Activated naive CD8-positive, alpha-beta T cell treated with anti-CD3 and anti-CD28 coated beads for 36 hours (primary cell): ENCODE measurements at places on chromosomes 1 and 21. TPM values are rescaled to one million over a fixed set of nuclear protein-coding genes. Genes with fewer than 3 reads are reported as not detected.

Gene PEA15
- 57.4 TPM for total RNA-seq

Gene TGFB2
- total RNA-seq = 0.04 TPM

Gene TFF3
- not detected for total RNA-seq

GRCh38 chr1:179229214-179230140 is at the start of gene ABL2:
TSS of gene ABL2 (minus strand) at chr1:179229677. CDS start at chr1:179229397, 280 bp downstream.
- H3K36me3 ChIP-seq = peaks cover 7% of the 10 kb centered on the region
- peak within 1 kb of the TSS; percentile 90 for H3K4me3 ChIP-seq
- peaks cover 33% of the 10 kb centered on the region for H3K4me1 ChIP-seq
- DNase-seq = peak; percentile 55
- no peaks in the 10 kb centered on the region for H3K27me3 ChIP-seq

DNA sequence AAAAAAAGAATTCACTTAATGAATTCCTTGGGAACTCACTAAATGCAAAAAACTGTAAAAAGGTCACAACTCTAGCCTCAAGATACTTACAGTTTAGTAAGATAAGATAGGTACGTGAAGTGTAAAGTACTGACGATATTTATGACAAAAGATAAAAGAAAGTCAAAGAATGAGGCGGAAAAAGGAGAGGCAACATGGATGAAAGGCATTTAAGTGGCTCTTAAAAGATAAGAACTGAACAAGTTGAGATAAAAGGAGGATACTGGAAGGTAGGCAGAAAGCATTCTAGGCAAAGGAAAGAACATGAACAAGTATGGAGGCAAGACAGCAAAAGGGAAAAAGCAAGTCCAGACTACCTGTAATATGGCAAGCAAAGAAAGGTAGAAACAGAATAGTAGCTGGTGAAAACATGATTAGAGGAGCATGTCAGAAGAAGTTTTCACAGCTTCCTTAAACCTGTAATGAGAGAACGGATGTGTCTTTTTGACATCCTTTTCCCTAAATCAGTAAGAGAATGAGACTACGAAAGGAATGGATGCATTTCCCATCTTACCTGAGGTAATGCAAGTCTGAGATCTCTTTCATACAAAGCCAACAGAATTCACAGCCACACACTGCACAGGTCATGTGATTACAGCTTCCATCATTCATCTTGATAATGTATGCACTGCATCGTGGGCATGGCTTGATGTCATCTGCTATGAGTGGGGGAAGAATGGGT is 16.8 kb downstream of the RNF19B start:
- H3K4me3 ChIP-seq = no peak overlapping the region
- DNase-seq = no peak
- H3K4me1 ChIP-seq = peaks cover 7% of the 10 kb centered on the region
- no peak overlapping the region for H3K27ac ChIP-seq
- H3K27me3 ChIP-seq = no peaks in the 10 kb centered on the region
- H3K36me3 ChIP-seq = peaks cover 25% of the 10 kb centered on the region

- H3K4me3 ChIP-seq = no peak overlapping the region
- H3K27ac ChIP-seq = no peak overlapping the region
- H3K4me1 ChIP-seq = peaks cover 6% of the 10 kb centered on the region
- H3K27me3 ChIP-seq = peaks cover 44% of the 10 kb centered on the region
- no peak for DNase-seq
These were observed 3.1 kb upstream of the VWA1 start for GRCh38 chr1:1432274-1432950.

GRCh38 chr1:110019770-110020169 is 14.7 kb upstream of the STRIP1 start:
- H3K36me3 ChIP-seq = peaks cover 19% of the 10 kb centered on the region
- no peaks in the 10 kb centered on the region for H3K27me3 ChIP-seq

DNA sequence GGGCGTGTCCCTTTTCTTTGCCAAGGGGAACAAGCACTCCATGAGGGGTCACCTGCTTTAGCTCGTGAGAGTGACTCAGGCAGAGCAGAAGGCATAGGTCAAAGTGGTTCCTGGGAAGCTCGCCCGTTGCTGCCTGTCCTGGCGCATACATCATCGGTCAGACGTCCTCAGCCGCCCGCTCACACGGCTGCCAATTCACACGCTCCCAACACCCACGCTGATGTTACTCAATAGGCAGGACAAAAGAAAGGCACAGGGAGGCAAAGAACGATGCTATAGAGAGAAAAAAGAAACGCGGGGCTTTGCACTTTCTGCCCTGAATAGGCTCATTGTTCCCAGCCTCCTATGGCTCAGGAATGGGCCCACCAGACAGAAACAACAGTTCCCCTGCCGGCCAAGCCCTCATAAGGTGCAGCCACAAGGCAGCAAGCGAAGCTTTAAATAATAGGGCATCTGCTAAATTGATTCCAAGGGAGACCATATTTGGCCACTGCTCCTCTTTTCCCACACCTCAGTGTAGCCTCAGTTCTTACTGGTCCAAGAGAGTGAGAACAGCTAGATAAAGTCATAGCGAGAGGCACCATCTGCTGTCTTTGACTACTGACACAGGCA is 38.7 kb downstream of the VTCN1 start:
- H3K27me3 ChIP-seq = peaks cover 4% of the 10 kb centered on the region

GRCh38 chr1:7744882-7745281 is 26.2 kb upstream of the VAMP3 start:
- no peak for DNase-seq

DNA sequence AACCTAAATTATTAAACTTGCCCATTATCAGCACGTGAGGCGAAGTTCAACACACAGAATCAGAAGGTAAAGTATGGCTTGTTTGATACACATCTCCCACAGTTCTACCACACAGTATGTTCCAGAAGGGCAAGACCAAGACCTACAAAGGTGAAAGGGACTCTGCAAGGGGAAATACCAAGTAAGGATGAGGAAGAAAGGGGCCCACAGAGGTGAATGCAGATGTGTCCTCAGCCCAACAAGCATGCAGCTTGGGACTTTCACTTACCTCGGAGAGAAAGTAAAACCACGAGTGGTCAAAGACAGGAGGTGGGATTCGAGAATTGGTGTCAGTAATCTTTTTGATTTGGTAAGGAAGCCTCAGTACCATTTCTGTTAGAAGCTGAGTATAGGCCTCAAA is 85.8 kb downstream of the UBR4 start:
- H3K36me3 ChIP-seq = peaks cover 48% of the 10 kb centered on the region
- peaks cover 21% of the 10 kb centered on the region for H3K4me1 ChIP-seq
- H3K4me3 ChIP-seq = no peak overlapping the region
- DNase-seq = peak; percentile 11
- H3K27ac ChIP-seq = peak overlapping the region; percentile 65
- H3K27me3 ChIP-seq = no peaks in the 10 kb centered on the region

DNA sequence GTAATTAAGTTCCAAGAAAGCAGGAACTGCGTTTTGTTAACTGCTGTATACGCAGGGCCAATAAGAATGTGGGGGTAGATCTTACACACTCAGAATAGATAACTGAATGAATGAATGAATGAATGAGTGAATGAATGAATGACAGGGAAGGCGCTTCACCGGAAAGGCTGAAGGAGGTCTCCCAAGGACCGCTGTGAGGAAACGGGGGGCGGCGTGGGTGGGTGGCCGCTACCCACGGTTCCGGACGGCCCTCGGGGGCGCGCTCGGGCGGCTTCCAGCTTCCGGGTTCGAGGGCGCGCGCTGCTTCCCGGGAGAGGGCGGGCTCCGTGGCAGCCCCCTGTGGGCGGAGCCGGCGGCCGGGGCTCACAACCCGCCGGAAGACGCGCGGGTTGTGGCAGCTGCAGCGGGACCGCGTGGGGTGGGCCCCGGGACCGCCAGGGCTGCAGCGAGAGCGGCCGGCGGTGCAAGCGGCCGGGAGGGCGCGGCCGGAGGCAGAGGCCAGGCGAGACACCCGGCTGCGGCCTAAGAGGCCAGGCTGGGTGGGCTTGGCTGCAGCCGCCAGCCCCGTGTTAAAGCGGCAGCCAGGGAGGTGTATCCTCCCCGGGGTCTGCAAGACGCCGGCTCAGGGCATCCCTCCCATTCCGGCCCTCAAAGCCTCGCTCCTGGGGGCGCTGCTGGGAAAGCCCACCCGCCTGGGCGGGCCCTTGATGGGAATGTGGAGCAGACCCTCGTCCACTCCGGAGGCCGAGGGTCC is at the start of gene ZFP69:
ZFP69 (plus strand) TSS at position 367 of the 754 bp plus-strand sequence. CDS start 2,072 bp downstream, outside the sequence.
- no peaks in the 10 kb centered on the region for H3K27me3 ChIP-seq
- peaks cover 50% of the 10 kb centered on the region for H3K36me3 ChIP-seq
- DNase-seq = peak; percentile 82
- H3K27ac ChIP-seq = peak within 1 kb of the TSS; percentile 71

DNA sequence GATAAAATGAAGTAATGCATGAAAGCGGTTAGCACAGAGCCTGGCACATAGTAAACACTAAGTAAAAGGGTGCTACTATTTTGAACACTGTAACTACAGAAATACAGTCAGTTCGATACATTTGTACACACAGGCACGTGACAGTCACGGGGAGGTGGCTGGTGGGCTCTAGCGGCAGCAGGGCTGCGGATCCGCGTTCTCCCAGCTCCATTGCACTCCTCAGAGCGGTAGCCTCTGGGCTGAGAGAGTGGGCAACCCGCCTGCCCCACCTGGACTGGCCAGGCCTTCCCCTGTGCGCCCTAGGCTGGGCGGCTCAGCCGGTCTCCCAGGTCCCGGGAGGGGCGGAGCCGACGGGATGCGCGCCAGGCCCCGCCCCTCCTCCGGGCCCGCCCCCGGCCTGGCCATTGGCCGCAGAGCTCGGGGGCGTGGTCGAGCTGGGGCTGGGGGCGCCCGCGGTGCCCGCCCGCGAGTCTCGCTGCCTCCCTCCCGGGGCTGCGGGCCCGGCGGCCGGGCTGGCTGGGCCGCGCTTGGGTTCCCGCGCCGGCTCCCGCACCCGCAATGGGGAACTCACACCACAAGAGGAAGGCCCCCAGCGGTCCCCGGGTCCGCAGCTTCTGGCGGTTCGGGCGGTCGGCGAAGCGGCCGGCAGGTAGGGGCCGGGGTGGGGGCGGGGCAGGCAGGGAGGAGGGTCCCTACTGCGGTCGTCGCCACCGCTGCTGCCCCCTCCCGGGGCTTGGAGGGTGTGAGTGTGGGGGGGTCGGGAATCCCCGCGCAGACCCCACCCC is 51.2 kb upstream of the SYNC start:
- H3K4me1 ChIP-seq = peaks cover 6% of the 10 kb centered on the region
- DNase-seq = peak; percentile 79
- no peak overlapping the region for H3K27ac ChIP-seq
- no peaks in the 10 kb centered on the region for H3K36me3 ChIP-seq
- H3K27me3 ChIP-seq = peaks cover 19% of the 10 kb centered on the region

DNA sequence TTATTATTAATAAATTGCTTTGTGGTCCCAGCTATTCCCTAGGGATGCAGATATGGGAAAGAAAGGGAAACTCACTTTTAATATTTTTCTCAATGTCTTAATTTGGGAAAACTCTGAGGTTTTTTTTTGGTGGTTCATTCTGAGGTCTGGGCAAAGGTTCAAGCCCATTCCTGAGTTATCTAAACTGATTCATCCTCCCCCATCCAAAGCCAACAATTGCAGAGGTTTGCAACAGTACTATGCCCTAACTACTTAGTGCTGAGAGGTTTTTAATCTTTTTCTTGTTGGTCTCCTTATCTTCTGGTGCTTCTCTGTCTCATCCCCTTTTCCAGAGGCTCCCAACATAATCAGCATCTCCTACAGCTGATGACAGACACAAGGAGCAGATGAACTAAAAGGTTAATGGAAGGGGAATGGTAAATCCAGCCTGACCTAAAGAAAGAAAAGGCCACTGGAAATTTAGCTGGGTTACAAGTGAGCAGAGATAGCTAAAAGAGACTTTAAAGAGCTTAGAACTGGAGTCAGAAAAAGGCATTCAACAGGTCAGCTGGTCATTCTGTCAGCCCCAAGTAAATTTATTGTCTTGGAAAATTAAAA is 390.4 kb downstream of the TGFB2 start:
- H3K27ac ChIP-seq = no peak overlapping the region
- H3K4me3 ChIP-seq = no peak overlapping the region
- DNase-seq = no peak
- H3K36me3 ChIP-seq = no peaks in the 10 kb centered on the region

GRCh38 chr1:66335859-66336640 is 197.9 kb upstream of the SGIP1 start:
- H3K4me1 ChIP-seq = peaks cover 48% of the 10 kb centered on the region
- no peaks in the 10 kb centered on the region for H3K27me3 ChIP-seq
- DNase-seq = peak; percentile 75
- H3K4me3 ChIP-seq = peak overlapping the region; percentile 99

DNA sequence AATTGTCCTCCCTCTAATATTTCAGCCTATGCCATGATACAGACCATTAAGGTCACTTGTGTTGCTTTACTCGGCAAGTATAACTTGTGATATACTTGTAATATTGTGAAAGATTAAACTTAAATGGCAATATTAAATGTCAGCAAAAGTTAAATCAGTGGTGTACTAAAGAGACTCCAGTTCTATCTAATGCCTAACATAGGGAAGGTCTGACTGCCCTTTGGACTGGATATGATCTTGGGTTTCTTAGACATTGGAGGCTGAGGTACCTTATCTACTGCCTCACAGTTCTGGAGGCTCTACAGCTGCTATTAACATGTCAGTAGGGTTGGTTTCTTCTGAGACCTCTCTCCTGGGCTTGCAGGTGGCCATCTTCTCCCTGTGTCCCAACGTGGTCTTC is 89.9 kb downstream of the MT1HL1 start:
- H3K4me3 ChIP-seq = no peak overlapping the region
- no peak overlapping the region for H3K27ac ChIP-seq
- no peaks in the 10 kb centered on the region for H3K27me3 ChIP-seq
- no peak for DNase-seq

GRCh38 chr1:19979494-19979977 is at the start of gene PLA2G2A:
TSS of gene PLA2G2A (minus strand) at chr1:19979618. CDS start at chr1:19978773, 845 bp downstream.
- H3K4me1 ChIP-seq = no peaks in the 10 kb centered on the region
- H3K27me3 ChIP-seq = peaks cover 21% of the 10 kb centered on the region
- H3K4me3 ChIP-seq = no peak within 1 kb of the TSS
- H3K36me3 ChIP-seq = no peaks in the 10 kb centered on the region
- no peak for DNase-seq

DNA sequence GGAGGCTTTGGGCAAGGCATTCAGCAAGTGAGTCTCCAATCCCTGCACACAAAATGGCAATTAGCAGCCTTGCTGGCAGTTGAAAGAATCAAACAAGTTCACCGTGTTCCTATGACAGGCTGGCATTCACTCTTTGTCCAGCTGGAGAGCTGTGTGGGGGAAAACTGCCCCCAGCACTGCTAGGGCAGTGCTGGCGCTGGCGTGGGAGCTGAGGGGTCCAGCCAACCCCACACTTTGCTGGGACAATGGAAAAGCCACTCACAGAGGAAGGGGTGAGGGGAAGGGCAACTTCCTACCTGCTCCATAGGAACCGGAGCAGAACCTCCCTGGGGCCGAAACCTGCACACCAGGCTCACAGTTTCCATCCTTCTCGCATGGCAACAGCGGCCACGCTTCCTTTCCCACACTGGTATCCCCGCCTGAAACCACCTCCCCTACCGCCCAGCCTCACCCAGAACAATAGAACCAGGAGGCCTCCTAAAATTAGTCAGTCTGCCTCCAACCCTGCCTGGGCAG is 26.7 kb upstream of the KCNN3 start:
- no peaks in the 10 kb centered on the region for H3K4me1 ChIP-seq
- H3K36me3 ChIP-seq = no peaks in the 10 kb centered on the region
- H3K4me3 ChIP-seq = no peak overlapping the region
- DNase-seq = no peak

DNA sequence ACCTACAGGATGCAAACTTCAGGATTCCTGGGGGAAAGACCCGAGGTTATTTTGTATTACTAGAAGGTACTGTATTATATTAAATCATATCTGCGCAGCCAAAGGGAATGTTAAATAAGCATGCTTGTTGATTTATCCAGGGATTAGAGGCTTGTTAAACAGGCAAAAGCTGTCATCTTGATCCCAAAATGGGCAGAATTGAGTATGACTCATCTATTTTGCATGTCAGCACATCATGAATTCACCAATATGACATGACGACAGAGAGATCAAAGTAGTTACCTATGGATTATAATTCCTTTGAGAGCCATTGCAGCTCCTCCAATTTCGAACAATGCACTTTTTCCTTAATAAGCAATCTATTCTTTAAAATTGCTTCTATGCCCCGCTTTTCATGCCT is 66.1 kb downstream of the TBX15 start:
- H3K36me3 ChIP-seq = no peaks in the 10 kb centered on the region
- no peak overlapping the region for H3K27ac ChIP-seq
- no peak overlapping the region for H3K4me3 ChIP-seq
